ENCODE measurements at places on chromosomes 3 and 15.

DNA sequence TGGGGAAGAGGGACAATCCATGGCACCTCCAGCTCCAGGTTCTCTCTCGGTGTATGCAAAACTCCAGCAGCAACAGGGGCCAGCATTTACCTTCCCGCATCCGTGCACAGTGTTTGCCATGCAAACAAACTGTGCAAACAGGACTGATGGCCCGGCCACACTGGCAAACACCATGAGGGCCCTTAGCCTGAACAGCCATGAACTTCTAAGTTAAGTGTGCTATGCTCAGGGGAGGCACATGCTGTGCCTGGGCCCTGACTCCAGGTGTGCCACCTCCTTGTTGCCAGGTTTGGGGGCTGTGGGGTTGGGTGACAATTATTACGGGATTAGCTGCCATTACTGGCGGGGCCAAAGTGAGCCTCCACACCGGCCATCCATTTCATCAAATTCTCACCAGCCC, 57.5 kb downstream of the CACNA2D2 start:
- no peak for DNase-seq

- DNase-seq = peak; percentile 79
Measured at GRCh38 chr15:89383365-89384175, 48.9 kb upstream of the POLG start.

GRCh38 chr3:25586553-25586952, 78.2 kb downstream of the TOP2B start:
- DNase-seq = no peak

GRCh38 chr3:171457607-171458061, 2.6 kb downstream of the TNIK start:
- DNase-seq = no peak

DNA sequence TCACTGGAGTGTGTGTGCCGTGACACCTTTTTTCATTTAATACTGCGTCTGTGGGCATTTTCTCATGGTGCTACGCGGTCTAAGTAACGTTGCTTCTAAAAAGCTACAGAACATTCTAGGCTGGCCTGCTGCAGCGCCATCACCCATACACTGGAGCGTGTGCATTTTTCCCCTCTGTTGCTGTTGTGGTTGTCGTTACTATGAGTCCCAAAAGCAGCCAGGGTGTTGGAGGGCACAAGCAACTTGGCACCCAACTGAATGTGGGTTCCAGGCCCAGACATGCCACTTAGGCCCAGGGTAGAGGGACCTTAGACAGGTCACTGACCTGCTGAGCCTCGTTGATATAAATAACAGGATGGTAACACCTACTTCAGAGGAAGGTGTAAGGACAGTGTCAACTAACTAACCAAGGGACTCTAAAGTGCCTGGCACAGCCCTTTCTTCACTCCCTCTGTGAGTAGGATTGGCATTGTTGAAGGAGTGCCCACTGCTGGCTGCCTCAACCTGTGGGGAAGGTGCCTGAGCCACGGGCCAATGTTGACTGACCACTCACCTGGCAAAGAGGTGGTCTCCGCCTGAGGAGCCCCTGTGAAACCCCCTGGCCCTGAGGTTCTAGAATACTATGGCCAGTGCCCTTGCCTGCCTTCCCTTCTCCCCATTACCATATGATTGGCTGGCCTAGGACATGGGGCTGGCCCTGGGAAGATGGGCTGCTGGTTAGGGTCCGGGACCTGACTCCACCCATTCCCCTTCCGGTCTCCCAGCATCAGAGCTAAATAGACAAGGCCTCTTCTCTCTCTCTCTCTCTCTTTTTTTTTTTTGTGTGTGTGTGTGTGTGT, 3.5 kb downstream of the CSK start:
- DNase-seq = no peak

DNA sequence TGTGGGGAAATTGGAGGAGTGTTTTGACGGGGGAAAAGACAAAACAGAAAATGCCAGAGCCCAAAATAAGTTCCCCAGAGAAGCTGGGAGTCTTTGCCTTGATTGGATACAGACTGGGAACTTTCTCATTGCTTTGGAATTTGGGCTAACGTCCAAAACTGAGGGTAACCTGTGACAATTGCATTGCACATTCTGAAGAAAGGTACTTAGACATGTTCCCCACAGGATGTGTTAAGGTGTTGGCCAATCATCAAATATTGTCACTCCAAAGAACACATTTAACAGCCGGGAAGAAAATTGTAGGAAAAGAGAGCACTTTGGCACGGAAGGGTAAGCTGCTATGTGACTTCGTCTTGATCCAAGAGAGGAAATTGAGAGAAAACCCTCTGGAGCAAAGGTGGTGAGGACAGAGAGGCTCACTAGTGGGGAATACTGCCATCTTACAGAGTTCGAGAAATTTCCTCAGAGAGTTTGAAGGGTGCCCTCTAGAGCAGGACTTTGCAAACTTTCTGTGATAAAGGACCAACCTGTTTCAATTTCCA, 619.5 kb upstream of the TBL1XR1 start:
- no peak for DNase-seq

- no peak for DNase-seq
Measured at GRCh38 chr3:48935530-48935929, 16.9 kb downstream of the ARIH2 start.

- no peak for DNase-seq
Measured at GRCh38 chr3:7749931-7750695, 751.5 kb upstream of the LMCD1 start.

GRCh38 chr15:89936051-89936785, 23.5 kb upstream of the ARPIN start:
- DNase-seq = no peak

DNA sequence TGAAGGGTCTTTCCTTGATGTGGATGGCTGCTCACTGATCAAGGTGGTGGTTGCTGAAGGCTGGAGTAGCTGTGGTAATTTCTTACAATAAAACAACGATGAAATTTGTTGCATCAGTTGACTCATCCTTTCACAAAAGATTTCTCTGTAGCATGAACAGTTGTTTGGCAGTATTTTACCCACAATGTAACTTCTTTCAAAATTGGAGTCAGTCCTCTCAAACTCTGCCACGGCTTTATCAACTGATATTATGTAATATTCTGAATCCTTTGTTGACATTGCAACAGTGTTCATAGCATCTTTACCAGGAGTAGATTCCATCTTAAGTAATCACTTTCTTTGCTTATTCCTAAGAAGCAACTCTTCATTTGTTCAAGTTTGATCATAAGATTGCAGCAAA, 252.6 kb downstream of the UBE2E2 start:
- DNase-seq = no peak

DNA sequence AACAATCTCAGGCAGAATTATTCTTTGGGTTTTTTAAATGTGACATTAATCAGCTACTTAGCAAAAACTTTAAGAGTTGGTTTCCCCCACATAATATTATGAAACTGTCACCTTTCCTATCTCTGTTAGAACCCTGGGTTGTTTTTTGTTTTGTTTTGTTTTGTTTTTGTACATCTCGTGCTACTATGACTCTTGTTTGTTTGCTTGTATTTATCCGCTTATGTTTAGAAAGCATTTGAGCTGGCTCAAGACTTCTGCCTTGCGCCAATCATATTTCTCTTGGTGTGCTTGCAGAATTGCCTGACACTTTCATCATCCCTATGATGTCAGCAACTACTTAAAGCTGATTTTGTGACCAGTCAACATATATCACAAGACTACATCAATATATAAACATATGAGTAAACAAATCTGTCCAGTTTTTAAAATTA, 116.9 kb downstream of the DCLK3 start:
- DNase-seq = no peak

- DNase-seq = no peak
Measured at GRCh38 chr3:13716540-13717221, 163.2 kb downstream of the WNT7A start.

DNA sequence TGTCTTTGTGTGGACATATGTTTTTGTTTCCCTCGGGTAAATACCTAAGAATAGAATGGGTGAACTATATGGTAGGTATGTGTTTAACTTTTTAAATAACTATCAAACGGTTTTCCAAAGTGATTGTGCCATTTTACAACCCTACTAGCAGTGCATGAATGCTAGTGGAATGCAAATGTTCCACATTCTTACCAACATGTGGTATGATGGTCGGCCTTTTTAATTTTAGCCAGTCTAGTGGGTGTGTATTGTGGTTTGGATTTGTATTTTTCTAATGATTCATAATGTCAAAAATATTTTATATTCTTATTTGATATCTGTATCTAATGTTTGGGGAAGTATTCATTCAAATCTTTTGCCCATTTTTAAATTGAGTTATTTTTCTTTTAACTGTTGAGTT, 68.2 kb upstream of the SMAD3 start:
- DNase-seq = no peak

- DNase-seq = no peak
Measured at GRCh38 chr3:185029086-185029485, 123.8 kb downstream of the C3orf70 start.

DNA sequence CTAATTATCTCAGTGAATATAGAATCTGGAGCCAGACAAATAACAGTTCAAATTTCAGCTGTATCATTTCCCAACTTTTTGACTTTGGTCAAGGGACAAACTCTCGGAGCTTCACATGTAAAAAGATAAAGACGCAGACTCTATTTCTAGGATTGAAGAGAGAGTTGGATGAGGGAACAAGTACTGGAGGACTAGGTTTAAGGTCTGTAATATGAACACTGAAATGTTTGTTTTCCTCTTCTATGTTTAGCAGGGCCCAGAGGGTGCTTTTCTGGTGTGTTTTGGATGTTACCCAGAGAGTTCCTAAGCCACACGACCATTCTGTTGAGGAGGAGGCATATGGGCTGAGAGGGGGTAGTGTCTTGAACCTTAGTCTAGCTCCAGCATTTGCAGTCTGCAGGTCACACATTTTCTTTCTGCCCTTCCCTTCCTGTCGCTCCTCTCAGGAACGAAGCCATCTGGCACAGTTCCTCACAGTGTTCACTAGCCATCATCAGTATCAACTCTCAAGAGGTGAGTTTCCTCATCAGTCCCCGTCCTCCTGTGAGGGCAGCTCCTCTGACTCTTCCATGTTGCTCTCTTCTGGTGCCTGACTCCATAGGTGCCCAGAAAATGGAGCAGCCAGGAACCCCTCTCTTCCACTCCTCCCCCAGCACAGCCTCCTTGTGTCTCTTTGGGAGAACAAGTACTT, 250.1 kb downstream of the SQOR start:
- no peak for DNase-seq

GRCh38 chr15:94600505-94600904, 369.1 kb downstream of the MCTP2 start:
- DNase-seq = no peak

GRCh38 chr3:134423153-134423552, 48.9 kb upstream of the AMOTL2 start:
- DNase-seq = no peak

DNA sequence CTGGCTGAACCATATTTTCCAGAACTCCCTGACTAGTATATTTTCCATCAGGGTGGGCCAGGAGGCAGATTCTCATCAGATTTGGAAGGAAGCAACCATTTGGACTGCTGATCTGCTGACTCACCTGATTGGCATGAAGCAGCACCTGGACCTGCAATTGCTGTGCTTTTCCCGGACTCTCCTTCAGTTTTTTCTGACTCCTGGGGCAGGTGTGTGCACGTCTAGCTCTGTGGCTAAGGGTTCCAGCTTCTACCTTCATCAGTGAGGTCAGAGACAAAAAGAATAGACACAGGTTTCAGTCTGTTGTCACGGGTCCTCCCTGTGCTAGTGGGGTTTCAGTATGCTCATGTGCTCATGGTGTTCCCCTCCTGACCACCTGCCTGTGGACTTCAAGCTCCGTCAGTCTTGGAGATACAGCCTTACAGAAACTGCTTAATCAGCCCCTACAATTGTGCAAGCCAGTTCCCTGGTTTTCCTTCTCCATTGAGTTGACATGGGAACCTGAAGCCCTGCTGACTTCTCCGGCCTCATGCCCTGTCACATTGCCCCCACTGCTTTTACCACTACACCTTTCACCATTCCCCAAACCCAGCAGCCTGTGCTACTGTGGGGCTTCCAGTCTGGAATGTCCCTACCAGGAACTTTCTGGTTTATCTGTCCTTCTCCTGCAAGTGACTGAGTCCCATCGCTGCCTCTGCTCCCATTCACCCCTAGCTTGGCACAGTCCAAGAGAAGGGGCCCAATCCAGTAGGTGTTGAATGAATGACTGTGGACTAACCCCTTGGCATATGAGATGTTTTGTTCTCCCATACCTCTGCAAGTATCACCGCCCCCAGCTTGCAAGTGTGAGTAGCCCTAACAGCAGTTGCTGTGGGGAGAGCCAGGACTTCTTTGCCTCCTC, 31.7 kb downstream of the HMCES start:
- DNase-seq = no peak

DNA sequence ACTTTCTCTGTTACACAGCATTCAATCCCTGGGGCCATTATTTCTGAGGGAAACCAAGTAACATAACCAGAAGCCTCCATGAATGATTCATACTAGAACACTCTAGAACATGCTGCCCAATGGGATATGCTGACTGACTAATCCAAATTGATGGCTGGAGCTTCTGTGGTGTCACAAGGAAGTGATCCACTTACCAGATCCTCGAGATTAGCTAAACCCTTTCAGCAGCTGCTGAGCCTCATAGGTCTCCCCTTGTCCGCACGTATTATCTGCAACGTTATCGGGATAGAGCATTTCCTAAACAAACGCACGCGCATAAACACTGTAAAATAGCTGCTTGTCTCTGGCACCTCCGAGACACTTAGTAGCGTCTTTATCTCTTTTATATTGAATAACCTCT, 61.2 kb upstream of the PROK2 start:
- no peak for DNase-seq

GRCh38 chr3:171487382-171487781, 27.2 kb upstream of the TNIK start:
- no peak for DNase-seq

GRCh38 chr15:48191574-48192225, at the start of gene CTXN2:
Gene CTXN2, plus strand, starts transcription at chr15:48191665. Its CDS starts 9,636 bp downstream, at chr15:48201301.
- no peak for DNase-seq

DNA sequence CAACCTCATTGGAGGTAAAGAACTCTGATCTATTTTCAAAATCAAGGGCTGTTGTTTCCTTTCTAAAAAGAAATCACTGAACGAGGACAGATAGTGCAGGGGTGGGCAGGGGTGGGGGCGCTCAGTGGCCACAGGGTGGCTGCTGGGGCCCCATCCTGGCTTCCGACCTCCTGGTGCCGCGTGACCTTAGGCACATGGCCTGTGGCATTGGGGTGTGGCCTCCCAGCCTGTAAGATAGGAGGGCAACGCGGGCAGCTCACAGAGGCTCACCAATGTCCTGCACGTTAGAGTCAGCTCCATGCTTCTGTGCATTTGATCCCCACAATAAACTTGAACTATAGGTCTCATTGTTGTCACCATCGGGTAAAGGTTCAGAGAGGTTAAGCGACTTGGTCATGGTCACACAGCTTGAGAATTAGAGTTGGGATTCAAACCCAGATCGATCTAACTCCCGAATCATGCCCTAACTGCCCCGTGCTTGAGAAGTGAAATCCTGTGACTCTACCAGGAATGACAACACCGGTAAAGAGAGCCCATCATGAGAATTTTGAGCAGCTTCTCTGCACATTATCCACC, 148.0 kb upstream of the SLC6A11 start:
- no peak for DNase-seq

- DNase-seq = no peak
Measured at GRCh38 chr3:146163584-146163983, 2.6 kb upstream of the PLOD2 start.

DNA sequence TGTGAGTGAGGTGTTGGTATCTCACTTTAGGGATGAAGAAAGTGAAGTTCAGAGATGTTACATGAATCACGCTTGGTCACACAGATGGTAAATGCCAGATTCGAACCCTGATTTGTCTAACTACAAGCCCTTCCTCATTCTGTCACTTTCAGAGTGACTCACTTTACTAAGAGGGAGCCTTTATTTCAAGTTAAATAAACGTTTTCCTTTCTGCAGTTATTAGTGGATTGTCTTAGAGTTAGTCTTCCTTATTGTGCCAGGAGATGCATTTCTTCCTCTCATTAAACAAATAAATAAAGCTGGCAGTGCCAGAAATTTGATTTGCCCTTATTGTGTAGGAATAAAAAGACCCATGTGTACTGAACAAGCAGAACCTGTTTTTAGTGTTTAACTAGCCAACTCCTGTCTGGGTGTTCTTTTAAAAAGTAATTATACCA, 162.5 kb downstream of the AKAP13 start:
- DNase-seq = no peak

All from muscle of arm (tissue), 14 donors.